ENCODE measurements at places on chromosomes 16 and 17.
A peak's percentile ranks its signal among the peaks of the same experiment; 100 is the strongest.

DNA sequence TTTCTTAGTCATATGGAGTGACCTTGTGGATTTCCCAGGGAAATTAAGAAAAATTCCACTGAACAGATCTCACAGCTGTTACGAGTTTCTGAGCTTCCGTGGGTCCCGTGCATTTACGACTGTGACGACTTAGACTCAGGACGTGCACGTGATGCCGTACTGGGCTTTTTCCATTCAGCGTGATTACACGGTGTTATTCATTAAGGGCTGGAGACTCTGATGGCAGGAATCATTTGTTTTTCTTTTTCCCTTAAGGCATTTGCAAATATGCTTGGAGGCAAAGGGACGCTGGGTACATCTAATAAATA, 57.2 kb downstream of the TBC1D16 start:
- DNase-seq, result peak; percentile 33

GRCh38 chr16:25893332-25893731, 201.6 kb downstream of the HS3ST4 start:
- no peak for DNase-seq

GRCh38 chr17:78241277-78242023, 10.0 kb downstream of the TMEM235 start:
- DNase-seq, result peak; percentile 31

DNA sequence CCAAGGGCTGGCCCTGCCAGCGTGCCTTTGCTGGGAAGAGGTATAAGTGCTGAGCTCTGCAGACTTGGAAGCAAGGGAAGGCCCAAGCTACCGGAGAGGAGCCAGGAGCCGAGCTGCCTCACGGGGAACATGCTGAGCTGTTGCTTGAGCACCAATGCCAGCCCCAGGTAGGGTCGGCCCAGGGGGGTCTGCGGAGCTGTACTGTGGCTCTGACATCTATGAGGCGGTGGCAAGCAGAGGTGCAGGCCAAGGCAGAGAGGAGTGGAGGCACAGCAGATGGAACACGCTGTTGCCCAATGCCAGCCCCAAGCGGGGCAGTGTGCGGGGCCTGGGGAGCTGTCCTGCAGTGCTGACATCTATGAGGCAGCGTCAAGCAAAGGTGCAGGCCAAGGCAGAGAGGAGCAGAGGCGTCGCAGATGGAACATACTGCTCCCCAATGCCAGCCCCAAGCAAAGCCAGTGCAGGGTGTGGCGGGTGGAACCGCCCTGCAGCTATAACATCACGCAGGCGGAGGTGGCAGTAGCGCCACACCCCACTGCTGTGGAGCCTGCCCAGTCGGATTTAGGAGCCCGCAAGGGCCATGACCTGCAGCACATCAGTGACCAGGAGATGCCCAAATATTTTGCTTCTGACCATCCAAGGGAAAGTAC, 10.0 kb downstream of the GGA2 start:
- no peak for DNase-seq

DNA sequence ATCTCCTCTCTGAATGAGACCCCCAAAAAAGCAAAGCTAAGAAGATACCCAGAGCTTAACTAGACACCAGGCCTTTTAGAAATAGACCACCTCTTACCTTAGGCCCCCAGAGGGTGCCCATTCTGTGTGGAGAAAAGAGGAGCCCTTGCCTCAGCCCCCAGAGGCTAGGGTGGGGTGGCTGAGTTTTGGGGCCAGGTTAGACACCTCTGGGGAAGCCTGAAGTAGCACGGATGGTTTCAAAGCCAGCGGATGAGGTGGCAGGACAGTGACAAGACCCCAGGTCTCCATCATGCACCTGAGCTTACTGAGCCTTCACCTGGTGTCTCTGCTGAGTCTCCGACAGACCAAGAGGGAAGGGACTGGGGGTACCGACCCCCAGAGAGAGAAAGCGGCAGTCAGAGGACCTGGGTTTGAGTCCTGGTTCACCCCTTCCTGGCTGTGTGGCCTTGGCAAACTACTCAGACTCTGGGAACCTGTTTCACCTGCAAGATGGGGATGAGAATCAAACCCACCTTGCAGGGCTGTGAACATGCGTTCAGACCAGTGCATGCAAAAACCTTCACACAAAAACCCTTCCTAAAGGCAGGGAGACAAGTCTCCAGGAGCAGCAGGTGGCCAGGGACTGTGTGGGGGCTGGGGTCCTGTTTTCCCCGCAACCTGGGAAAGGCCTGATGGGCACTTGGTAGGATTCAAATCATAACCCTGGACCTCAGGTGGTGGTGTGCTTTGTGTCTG, 7.7 kb downstream of the SCGB1C2 start:
- no peak for DNase-seq

DNA sequence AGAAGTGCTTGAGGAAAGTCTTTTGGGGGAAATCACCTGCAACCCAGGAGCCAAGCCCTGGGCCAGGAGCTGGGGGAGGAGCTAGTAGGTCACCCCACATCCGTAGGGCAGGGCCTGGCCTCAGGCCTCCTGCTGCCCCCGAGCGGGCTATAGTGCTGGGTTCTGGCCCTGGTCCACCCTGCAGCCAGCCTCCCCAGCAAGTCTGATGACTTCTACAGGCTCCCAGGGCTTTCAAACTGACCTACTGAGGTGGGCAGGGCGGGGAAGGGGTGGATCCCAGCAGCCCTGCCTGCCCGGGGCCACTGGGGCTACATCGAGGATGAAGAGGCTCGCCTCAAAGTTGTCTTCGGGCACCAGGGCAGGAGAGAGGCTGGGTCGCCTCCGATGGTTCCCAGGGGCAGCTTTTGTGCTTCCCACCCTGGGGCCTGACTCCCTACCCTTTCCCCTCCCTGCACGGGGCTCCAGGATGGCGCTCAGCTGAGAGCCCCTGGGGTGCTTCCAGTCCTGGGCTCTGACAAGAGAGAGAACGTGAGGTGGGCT, 5.0 kb downstream of the CENPX start:
- no peak for DNase-seq

DNA sequence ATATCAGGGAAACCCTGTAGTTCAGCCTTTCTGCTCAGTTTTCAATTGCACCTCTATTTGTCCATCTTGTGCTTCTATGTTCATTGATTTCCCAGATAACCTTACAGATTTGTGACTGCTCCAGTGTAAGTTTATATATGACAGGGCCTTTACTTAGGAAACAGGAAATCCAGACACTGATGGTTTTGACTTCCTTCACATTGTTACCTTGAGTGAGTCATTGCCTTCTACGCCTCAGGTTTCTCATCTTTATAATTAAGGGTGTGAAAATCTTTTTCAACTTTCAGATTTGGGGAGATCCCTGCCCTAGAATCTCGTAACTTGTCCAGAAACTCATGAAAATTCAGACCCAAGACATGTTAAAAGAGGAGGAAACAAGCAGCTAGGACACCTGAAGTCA, 342.4 kb upstream of the TBX2 start:
- no peak for DNase-seq

- no peak for DNase-seq
These were observed 258.6 kb downstream of the SNX29 start for GRCh38 chr16:12235110-12235509.

DNA sequence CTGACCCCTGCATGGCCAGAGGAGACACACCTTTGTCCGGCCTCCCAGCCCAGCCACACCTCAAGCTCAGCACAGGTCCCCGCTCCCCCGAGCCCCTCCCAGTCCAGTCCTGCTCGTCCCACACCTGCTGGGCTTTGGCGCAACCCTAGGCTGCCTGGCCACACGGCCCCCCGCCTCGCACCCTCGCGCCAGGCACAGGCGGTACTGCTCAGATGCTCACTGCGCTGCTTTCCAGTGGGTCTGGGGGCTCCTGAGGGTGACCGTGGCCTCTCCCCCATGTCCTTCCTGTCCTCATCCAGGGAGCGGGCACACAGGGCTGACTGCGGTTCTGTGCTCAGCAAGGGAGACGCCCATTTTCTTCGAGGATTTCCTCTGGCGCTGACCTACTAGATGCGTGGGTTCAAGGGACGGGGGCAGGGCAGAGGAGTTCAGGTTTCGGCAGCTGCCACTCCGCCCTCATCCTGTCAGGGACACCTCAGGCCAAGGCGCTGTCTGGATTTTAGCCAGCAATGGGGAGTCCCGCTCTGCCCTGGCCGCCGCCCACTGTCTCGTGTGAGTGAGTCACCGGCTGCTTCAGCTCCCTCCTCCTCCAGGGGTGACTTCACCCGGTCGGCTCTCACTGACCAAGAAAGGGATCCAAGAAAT, 118.0 kb upstream of the ZNF469 start:
- DNase-seq, result peak; percentile 91

DNA sequence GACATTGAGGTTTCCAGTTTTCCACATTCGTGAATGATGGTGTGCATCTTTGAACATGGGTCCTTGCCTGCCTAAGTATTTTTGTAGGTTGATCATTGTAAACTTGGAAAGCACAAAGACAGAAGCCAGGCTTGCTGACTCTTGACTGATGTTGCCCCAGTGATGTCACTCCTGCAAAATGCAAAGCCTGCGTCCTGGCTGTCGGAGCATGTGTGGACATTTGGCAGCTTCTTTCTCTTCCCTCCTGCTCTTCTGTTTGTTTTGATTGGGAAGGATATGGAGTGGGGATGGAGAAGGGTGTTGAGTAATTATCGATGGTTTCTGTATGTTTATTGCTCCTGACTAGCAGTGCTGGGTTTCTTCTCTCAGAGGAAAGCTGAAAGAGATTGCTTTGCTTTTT, 3.2 kb downstream of the NDE1 start:
- DNase-seq, result peak; percentile 74

DNA sequence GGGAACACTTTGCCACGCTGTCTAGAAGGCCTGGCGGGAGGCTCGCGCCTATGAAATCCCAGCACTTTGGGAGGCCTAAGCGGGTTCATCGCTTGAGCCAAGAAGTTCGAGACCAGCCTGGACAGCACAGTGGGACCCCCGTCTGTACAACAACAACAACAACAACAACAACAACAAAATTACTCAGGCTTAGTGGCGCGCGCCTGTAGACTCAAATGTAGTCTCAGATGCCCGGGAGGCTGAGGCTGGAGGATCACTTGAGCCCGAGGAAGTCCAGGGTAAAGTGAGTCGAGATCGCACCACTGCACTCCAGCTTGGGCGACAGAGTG, 297 bp upstream of the SLFN13 start:
- no peak for DNase-seq

DNA sequence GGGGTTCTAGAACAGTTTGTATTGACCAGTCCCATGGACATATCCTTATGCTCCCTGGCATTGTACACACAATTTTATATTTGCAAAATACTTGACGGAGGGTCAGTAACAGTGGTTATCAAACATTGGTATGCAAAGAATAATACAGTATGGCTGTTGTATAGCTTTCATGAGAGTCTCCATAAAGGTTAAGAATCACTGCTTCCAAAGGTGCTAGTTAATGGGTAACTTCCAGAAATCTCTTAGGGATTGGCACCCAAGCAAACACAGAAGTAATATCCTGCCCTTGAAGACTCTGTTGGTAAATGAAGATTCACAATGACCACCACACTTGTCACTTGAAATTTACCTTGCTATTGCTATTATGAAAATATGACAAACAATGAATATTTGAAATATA, 239.2 kb downstream of the ZFHX3 start:
- DNase-seq, result no peak

GRCh38 chr16:15876503-15876902, 11.9 kb downstream of the CEP20 start:
- no peak for DNase-seq

Measured in astrocyte of the spinal cord (primary cell).